Left lobe of liver (tissue), 2 donors: ENCODE measurements at places on chromosomes 2 and 18.

GRCh38 chr2:134079373-134079772 is 174.5 kb upstream of the MGAT5 start:
- DNase-seq, result no peak

DNA sequence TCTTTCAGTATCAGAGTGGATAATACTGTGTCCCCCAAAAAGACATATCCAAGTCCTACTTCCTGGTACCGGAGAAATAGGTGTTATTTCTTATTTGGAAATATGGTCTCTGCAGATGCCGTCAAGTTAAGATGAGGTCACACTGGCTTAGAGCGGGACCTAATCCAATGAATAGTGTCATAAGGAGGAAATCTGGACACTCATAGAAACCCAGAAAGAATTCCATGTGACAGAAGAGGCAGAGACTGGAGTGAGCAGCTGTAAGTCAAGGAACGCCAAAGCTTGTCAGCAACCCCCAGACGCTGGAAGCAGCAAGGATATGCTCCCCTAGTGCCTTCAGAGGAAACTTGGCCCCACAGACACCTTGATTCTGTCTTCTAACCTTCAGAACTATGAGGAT is 69.8 kb downstream of the CCBE1 start:
- DNase-seq, result no peak

- DNase-seq, result no peak
Observed at GRCh38 chr2:159457589-159457988, 158.8 kb downstream of the BAZ2B start.

DNA sequence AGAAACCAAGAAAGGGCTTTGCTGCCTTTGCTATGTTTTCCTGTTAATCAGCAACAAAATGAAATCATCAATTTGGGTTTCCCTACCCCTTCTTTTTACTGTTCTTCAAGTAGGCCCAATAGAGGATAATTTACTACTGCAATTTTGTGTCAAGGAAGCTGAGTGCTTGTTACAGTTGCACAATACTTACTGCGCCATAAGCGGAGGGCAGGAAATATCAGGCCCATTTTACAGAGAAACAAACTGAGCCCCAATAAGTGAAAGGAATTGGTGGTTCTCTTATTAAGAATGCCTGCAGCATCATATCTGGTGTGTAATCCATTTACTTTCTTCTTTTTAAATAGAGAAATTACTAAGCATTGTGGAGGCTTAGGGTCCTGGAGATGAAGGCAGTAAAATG is 9.3 kb upstream of the LBH start:
- no peak for DNase-seq

DNA sequence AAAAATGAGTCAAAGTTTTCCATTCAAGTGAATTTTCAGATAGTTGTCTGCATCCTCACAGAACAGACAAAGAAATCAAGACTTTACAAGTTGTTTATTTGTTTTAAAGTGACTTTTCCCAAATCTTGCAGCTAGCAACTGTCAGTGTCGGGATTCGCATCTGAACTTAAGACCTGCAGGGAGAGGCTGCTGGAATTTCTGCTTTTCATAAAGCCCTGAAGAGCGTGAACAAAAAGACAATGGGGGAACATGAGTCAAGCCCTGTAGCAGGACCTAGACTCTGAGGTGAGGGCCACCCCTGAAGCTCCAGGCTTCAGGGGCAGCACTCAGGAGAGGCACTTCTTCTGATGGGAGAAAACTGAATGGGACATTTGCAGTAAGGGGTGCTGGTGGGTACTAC is 108.2 kb upstream of the CTAGE1 start:
- DNase-seq, result no peak

DNA sequence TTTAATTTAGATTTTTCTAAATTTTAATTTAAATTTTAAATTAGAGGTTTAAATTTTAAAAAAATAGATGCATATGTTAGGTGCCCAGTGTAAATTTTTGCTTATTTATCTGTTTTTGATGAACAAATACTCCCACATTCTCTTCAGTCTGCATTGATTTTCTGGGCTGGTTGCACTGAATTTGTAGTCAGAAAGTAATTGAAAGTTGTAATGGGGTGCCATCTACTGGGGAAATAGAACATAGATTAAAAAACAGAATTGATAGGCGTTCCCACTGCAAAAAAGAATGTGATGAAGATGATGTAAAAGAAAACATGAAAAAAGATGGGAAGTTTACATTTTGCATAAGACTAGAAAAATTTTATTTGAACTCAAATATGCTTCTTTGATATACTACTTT is 51.7 kb upstream of the CCDC85A start:
- no peak for DNase-seq

- no peak for DNase-seq
Observed at GRCh38 chr2:239271882-239272281, 128.9 kb downstream of the HDAC4 start.
